ENCODE measurements at places on chromosomes 16 and 17. TPM values are rescaled to one million over a fixed set of nuclear protein-coding genes. Genes with fewer than 3 reads are reported as not detected.

GRCh38 chr17:74176546-74177001, 26.9 kb upstream of the RPL38 start:
- peak; percentile 64 for DNase-seq
- no peaks in the 10 kb centered on the region for H3K36me3 ChIP-seq
- H3K4me1 ChIP-seq: no peaks in the 10 kb centered on the region
- H3K27me3 ChIP-seq: peaks cover 16% of the 10 kb centered on the region
- no peak overlapping the region for H3K4me3 ChIP-seq

DNA sequence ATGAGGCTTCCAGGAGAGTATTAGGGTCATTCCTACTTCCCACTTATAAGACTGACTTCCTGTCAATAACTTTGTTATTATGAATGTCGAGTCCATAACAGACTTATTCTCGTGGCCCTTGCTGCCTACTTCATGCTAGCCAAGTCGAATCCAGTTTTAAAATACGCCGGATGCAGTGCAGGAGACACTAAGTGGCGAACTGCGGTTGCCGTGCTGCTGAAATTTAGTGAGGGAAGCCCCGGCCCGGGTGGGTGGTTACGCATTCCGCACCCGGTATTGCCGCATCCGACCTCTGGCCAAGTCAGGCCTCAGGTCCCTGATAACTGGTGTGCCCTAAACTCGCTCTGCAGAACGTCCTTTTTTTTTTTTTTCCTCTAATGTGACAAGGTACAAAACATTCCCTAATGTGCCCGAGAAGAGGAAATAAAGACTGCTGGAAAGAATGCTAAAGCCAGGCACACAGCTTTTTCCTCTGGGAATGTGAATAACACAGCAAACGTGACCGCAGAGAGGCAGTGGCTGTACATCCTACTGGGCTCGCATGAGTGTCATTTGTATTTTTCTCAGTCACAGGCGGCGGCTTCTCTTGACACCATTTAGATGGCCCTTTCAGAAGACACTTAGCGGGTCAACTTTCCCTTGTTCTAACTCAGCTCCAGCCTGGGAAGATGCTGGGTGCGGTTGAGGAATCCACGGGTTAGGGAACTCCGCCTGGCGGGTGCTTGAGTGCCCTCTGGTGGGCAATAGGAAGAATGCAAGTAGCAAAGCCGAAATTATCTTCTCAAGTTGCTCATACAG, 7.1 kb upstream of the AKTIP start:
- peaks cover 2% of the 10 kb centered on the region for H3K36me3 ChIP-seq
- peaks cover 22% of the 10 kb centered on the region for H3K4me1 ChIP-seq
- DNase-seq: peak; percentile 56
- H3K27me3 ChIP-seq: no peaks in the 10 kb centered on the region
- no peak overlapping the region for H3K4me3 ChIP-seq
- no peak overlapping the region for H3K27ac ChIP-seq

- no peak overlapping the region for H3K4me3 ChIP-seq
- peaks cover 5% of the 10 kb centered on the region for H3K4me1 ChIP-seq
- H3K36me3 ChIP-seq: peaks cover 58% of the 10 kb centered on the region
- H3K27me3 ChIP-seq: no peaks in the 10 kb centered on the region
- no peak for DNase-seq
- H3K27ac ChIP-seq: no peak overlapping the region
Observed at GRCh38 chr16:1689853-1690252, 11.8 kb downstream of the JPT2 start.

DNA sequence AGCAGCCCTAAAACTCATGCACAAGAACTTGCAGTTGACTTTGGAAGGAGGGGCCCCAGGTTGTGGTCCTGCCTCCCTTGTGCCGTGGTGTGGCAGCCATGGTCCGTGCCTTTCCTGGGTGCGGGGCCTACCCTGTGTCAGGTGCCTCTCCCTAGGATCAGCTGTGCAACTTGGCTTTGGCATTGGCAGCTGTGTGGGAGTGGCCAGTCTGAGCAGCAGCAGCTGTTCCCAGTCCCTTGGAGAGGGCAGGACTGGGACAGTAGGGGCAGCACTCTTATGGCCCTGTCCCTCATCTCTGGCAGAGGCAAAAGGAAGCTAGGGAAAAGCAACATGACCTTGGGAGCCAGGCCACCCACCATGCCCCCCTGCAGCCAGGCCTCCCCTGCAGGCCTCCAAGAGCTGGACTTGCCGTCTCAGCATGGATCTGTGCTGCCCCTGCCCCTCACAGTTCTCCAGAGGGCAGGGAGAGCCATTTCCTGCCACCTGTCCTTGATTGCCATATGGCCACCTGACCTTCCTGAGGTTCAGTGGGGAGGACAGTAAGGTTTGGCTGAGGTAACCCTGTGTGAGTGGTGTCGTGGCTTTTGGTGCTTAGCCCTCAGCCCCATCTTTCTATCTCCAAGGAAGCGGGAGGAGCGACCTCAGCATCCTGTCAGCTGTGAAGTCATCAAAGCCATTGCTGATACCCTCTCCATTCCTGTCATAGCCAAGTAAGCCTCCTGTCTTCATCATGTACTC, 15.5 kb upstream of the NFATC3 start:
- peak overlapping the region; percentile 86 for H3K27ac ChIP-seq
- peaks cover 59% of the 10 kb centered on the region for H3K4me1 ChIP-seq
- peaks cover 63% of the 10 kb centered on the region for H3K36me3 ChIP-seq
- H3K27me3 ChIP-seq: no peaks in the 10 kb centered on the region
- DNase-seq: peak; percentile 64
- H3K4me3 ChIP-seq: no peak overlapping the region

DNA sequence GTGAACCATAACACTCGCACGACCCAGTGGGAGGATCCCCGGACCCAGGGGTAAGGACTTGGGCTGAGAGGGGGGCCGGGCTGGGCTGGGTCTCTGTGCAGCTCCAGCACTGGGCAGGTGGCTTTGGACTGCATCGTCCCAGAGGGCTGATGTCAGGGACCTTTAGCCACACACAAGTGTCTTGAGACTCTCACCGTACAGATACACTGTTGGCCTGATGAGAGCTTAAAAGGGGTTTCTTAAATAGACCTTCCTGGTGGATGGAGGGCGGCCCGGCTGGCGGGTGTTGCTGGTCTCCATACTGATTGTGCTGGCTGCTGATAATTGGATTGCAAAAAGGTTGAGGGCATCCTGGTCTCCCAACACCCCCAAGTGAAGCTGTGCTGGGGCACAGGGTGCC, 21.7 kb upstream of the CLEC18A start:
- no peaks in the 10 kb centered on the region for H3K27me3 ChIP-seq
- H3K4me3 ChIP-seq: no peak overlapping the region

DNA sequence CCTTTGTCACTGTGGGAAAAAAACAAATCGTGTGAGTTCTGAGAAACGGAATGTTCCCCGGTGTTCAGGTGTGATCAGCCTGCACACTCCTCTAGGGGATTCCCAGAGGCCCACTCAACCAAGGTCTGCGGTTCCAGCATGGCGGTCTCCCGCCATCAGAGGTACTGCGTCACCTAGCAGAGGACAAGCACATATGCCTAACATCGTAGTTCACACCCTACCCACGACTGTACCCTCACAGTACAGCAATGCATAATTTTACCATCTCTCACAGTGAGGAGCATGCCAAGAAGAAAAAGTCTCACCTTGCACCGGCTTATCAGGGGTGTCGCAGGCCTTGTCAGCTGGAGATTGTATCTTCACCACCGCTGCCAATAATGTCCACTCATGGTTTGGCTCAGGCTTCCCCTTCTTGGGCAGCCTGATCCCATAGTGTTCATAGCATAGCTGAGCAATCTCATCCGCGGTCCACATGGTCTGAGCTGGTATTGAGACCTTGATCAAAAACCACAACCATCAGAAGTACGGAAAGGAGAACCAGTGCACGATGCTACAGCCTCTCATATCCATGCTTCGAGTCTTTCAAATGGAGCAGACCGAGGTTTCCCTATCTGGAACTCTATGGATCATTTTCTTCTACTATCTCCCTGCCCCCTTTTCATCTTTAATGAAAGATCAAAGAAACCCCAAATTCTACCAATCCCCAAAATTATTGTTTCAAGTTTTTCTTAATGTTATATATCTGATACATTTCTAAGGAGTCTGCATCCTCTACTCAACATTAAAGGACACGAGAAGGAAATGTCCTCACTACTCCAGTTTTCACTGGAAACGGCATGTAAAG, 2.5 kb downstream of the ADAT1 start:
- H3K4me3 ChIP-seq: peak overlapping the region; percentile 97
- H3K27ac ChIP-seq: peak overlapping the region; percentile 84
- DNase-seq: peak; percentile 70
- peaks cover 55% of the 10 kb centered on the region for H3K4me1 ChIP-seq

- DNase-seq: no peak
- peaks cover 2% of the 10 kb centered on the region for H3K27me3 ChIP-seq
- H3K36me3 ChIP-seq: no peaks in the 10 kb centered on the region
- H3K4me3 ChIP-seq: no peak overlapping the region
- H3K27ac ChIP-seq: no peak overlapping the region
Observed at GRCh38 chr16:51755577-51756355, 604.7 kb upstream of the SALL1 start.

Gene SLC47A1
- 0.11 TPM for total RNA-seq
